CD4-positive, alpha-beta T cell treated with Interleukin-15 for 4 hours (primary cell): ENCODE measurements at places on chromosomes 12 and 14.

DNA sequence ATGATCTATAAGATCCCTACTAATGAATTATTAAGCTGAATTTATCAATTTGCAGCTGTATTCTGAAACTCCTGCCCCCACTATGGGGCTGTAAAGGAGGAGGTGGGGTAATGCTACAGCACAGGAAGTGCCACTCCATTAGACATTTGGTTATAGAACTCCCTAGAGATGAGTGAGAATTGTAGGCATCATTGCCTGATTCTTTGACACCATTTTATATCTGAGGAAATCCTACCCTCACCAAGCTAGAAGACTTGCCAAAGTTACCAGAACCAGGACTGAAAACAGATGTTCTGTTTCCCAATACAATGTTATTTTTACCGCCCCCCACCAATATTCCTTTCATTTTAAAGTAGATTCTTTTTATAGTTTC, 182.4 kb downstream of the EGLN3 start:
- DNase-seq, result no peak

DNA sequence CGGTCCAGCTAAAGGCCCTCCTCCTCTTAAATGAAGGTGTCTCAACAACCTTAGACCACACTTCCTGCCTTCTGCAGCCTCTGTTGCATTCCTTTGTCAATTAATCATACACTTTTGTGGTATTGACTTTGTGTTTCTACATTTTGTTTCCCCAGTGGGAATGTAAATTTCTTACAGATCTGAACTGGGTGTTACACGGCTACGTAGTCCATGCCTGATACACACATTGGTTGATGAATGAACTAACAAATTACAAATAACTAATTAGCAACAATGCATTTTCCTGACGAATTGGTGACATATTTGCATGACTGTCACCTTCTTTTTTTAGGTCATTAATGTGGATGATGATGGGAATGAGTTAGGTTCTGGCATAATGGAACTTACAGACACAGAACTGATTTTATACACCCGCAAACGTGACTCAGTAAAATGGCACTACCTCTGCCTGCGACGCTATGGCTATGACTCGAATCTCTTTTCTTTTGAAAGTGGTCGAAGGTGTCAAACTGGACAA, 15.2 kb upstream of the CCT2 start:
- no peak for DNase-seq

- DNase-seq, result no peak
These were observed 40.7 kb downstream of the LRRIQ1 start for GRCh38 chr12:85076688-85077430.

GRCh38 chr14:90999299-90999698, 61.1 kb downstream of the RPS6KA5 start:
- DNase-seq, result no peak

DNA sequence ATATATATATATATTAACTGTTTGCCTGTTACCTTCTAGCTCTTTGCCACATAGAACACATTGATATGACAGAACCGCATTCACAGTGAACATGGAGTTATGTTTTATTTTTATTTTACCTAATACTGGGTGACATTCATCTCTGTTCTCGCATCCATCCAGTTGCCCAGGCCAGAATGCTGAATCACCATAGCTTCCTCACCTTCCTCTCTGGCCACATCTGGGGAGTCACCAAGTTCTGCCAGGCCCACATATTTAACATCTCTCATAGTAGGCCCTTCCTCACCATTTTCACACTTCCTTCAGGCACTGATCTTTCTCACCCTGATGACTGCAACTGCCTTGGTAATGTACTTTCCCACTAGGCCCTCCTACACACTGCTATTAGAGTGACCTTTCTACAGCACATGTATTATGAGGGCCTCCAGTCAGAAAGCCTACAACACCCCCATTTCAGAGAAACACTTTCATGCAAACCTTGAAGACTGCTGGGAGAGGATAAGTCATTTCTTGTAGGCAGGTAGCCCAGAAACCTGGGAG, 106.8 kb downstream of the LGR5 start:
- DNase-seq, result no peak

DNA sequence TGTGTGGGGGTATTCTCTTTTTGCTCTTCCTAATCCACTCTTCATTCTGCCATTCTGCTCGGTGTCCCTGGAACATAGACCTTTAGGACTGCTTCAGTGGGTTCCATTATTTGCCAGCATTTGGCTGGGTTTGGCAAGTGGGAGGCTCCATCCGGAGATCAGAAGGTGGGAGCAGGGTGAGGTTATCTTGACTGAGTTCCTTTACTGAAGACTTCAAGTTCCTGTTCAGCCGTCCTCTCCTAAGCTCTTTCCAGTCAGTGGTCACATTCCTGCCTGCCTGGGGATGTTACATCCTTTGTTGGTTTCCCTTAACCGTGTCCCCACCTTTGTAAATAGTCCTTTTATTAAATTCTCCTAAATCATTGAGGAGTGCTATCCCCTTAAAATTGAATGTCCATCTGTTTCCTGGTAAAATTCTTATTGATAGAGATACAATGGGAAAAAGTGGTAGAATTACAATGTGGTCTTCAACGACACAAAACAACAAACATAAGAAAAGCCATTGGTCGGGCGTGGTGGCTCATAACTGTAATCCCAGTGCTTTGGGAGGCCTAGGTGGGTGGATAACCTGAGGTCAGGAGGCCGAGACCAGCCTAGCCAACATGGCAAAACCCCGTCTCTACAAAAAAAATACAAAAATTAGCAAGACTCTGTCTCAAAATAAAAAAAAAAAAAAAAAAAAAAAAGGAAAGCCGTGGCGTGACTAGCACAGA, 5.0 kb upstream of the MIA2 start:
- no peak for DNase-seq

- DNase-seq, result no peak
These were observed 673.0 kb upstream of the FLRT2 start for GRCh38 chr14:84856751-84857534.

DNA sequence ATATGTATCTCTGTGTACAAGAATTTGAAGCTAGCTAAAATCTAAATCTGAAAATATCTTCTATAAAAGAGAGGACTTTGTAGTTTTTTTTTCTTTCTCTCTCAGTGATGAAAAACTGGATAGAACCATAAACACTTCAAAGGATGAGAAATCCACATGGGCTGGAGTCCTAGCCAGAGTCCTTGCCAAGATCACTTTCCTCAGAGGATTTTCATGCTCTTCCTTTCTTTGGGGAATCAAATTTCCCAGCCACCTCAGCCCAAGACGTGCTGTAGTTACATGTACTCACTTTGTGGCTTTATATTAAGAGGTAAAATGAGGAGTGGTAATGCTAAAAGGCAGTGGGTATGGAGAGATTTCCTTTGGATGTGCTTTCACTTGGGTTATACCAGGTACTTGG, 110.3 kb downstream of the SLC38A1 start:
- DNase-seq, result no peak

- DNase-seq, result peak; percentile 66
These were observed 27.8 kb upstream of the GPR132 start for GRCh38 chr14:105093038-105093430.

- no peak for DNase-seq
These were observed 11.7 kb upstream of the FLVCR2 start for GRCh38 chr14:75566752-75567151.

- DNase-seq, result no peak
These were observed 91.7 kb downstream of the GALC start for GRCh38 chr14:87901236-87901635.

GRCh38 chr14:87542288-87542687, 450.7 kb downstream of the GALC start:
- no peak for DNase-seq

DNA sequence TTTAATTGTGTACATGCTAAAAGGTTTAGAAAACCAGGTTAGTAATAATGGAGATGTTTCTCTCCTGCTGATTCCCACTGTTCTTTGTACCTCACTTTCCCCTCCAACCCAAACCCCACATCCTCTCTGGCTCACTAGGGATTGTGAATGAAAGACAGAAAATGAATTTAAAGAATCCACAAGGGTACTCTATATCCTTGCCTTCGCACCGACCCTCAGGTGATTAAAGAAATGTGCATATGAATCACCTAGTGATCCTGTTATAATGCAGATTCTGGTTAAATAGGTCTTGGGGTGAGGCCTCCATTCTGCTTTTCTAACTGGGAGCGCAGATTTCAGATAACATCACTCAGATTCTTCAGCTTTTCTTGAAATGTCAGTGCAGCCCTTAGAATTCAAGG, 84.3 kb upstream of the OTX2 start:
- no peak for DNase-seq

DNA sequence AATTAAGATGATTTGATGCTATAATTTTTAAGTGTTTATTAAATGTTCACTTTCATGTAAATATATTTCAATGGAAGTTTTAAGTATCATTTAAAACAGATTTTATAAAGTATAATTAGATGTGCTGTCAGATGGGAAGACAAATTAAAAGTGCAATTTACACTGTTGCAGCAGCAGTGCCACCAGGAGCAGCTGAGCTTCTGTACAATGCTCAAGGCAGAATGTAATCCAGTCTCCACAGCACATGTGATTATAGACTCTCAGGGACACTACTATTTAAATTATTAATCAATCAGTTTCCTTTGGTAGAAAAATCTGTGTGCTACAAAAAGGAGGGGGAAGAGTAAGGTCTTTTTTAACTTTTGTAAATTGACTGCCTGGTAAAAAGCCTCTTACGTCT, 285.7 kb upstream of the USP15 start:
- DNase-seq, result no peak

DNA sequence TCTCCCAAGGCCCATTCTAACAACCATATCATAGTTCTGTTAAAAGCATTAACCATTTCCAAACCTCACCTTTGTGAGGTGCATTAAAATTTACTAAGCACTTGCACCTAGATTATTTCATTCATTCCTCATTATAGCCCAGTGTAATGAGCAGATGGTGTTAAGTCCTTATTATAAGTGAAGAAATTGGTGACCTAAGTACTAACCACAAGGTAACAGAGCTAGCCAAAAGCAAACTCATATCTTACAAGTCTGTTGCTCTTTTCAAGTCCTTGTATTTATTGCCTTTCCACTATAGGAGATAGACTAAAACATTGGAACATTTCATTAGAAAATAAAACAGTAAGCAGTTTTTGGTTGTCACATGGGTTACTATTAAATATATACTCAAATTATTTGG, 49.7 kb downstream of the TDP1 start:
- no peak for DNase-seq

DNA sequence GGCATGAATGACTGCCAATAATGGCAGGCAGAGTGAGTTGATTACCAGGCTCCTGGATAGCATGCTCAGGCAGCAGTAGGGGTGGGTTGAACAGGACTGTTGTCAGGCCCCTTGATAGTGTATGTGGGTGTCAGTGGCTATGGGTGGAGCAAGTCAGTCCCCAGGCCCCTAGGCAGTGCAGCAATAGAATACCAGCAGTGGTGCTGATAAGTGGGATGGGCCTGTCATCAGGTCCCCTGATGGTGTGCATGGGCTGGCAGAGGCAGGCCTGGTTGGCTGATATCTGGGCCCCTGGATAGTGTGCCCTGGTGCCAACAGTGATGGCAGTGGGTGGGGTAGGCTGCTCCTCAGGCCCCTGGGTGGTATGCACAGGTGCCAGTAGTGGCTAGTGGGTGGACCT, 32.4 kb downstream of the SMCO2 start:
- DNase-seq, result no peak

GRCh38 chr14:28412077-28412476, 354.5 kb upstream of the FOXG1 start:
- no peak for DNase-seq

DNA sequence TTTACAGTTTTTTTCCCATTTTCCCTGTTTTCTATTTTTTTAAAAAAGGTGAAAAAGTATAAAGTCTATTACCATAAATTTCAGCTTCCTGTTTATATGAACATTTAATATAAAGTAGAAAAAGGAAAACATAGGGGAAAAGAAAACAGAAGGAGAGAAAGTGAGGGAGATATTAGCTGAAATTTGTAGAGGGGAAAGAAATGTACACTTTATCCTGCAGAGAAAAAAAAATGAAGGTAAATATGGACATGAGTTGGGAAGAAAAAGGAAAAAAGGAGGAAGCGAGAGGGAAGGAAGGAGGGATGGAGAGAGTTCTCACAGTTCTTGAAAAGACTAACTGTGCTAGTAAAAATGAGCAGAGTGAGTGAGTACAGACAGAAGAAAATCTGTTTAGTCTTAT, 91.6 kb upstream of the BTG1 start:
- DNase-seq, result no peak

- no peak for DNase-seq
These were observed 20.8 kb downstream of the TNFAIP2 start for GRCh38 chr14:103144085-103144484.

DNA sequence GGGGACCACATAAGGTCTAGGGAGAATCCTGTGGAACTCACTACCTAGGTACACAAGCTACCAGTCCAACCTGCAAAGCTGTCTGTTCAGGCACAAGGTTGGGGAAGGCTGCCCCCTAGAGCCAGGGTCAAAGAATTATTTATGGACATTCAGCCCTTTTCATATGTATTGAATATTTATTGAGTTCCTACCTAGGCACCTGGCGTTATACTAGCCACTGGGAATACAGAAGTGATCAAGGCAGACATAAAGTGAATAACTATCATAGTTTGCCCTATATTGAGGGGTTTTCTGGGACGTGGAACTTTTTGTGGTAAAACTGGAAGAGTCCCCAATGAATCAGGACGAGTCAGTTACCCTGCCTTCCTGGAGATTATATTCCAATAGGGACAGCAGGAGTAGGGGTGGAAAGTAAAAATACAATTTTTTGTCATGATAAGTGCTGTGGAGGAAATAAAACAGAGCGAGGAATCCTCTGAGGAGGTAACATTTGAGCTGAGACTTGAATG, 5.8 kb upstream of the SLC48A1 start:
- DNase-seq, result peak; percentile 80

DNA sequence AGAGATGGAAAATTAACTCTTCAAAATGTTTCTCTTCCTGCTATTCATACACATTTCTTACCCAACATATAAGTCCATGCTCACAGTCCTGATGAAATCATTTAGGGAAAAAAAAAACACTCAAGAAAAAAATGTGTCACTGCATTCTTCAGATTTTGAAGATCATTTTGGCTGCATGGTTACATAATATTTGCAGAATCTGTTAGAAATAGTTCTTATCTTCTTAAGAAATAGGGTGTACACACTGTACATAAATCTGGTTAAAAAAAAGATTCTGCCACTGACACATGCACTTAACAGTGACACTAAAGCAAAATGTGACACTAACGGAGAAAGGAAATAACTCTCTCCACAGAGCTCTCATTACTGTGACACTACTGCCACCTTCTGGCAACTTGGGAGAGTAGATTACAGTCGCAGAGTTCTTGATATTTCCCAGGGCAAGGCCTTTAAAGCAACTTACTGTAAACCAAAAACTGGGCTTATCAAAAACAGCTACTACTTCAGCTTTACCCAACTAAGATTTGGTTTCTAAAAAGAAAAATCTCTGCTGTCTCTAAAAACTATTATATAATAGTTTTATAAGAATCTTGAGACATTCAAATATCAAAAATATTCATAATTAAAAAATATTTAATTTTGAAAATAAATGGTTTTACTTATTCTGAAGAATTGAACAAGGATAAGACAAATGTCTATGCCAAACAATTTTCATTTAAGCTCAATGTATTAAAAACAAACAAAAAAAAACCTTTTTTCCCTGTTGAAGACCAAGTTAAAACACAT, 65.0 kb downstream of the SETD3 start:
- peak; percentile 84 for DNase-seq

- no peak for DNase-seq
These were observed 84.0 kb downstream of the SAMD4A start for GRCh38 chr14:54650959-54651351.
